ENCODE measurements at places on chromosomes 4 and X.

GRCh38 chrX:115364670-115365069 lies 75.2 kb downstream of the LUZP4 start:
- DNase-seq = no peak

- peak; percentile 31 for DNase-seq
Observed at GRCh38 chrX:149504226-149504914, 736 bp downstream of the IDS start.

GRCh38 chrX:103414561-103414960 lies 38.2 kb downstream of the BEX3 start:
- no peak for DNase-seq

DNA sequence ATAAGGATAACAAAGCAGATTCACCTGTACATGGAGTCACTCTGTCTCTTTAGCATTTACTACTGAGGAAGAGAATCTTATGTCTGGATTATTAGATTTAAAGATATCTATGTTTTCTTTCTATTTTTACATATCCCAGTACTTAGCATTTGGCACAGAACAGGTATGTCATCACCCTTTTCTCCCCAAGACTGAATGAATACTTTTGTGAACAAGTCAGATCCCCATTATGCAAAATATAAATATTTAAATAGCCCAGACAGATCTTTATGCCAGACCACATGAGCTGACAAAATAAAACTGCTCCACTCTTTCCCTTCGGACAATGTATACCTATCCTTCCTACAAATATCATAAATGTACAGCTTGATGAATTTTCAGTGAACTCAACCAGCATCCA lies 94.5 kb downstream of the CASK start:
- DNase-seq = no peak

- DNase-seq = no peak
Observed at GRCh38 chrX:153469811-153470410, 465 bp downstream of the HAUS7 start.

DNA sequence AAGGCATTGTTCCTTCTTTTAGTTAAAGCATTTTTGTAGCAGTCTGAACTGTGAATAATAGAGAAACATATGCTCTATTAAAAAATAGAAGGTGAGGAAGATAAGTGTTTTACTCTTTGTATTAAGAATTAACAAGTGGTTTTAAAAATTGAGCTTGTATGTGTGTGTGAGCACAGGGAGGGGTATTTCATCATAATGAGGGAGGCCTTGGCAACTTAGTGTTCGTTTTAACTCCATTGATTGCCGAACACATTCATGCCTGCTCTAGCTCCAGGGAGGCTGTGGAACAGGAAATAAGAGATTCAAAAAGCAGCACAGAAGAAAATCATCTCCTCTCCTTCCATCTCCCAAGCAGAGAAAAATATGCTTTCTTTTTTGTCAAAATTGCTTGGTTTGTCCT lies 14.8 kb downstream of the SHROOM3 start:
- DNase-seq = no peak

DNA sequence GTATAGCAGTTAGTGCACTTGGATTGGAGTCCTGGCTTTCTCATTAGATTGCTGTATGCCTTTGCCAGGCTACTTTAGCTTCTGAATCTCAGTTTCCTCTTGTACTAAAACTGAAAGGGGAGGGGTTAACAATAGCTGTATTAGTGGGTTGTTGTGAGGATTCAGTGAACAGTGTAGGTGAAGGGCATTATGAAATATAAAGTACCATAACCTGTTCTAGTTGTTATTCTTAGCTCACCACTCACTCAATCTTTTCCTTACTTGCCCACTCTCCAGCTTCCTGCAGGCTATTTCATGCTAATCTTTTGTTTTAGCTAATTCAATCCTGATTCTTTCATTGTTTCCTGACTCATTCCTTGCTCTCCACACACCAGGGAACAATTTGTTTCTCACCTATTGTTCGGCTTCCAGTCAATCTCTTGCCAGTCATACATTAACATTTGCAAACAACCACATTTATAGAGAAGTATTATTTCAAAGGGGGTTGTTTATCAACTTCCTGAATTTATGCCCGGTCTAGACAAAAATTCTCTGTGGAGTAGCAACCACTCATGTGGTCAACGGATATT lies 50.6 kb upstream of the EDA start:
- DNase-seq = no peak

DNA sequence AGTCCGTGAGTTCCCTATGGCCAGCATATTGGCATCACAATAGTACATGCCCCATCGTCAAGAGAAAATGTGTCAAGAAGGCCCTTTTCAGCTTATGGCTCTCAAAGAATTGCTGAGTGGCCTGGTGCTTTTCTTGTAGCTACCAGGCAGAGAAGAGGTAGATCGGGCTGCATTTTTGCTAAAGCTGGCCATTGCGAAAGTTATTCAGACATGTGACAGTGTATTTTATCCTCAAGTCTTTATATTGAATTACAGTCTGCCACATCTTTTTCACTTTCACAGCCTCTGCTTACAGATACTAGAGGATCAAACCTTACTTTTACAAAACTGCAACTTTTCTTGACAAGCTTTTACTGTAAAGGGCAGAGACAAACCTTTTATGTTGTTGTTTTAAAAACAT lies 261.5 kb upstream of the IGFBP7 start:
- no peak for DNase-seq

GRCh38 chr4:10105920-10106319 lies 10.7 kb downstream of the WDR1 start:
- DNase-seq = no peak

GRCh38 chr4:93659629-93660028 lies 168.9 kb upstream of the ATOH1 start:
- DNase-seq = no peak

- DNase-seq = no peak
Observed at GRCh38 chr4:3345384-3345783, 52.6 kb downstream of the RGS12 start.

- DNase-seq = no peak
Observed at GRCh38 chr4:107531927-107532326, 188.1 kb downstream of the PAPSS1 start.

DNA sequence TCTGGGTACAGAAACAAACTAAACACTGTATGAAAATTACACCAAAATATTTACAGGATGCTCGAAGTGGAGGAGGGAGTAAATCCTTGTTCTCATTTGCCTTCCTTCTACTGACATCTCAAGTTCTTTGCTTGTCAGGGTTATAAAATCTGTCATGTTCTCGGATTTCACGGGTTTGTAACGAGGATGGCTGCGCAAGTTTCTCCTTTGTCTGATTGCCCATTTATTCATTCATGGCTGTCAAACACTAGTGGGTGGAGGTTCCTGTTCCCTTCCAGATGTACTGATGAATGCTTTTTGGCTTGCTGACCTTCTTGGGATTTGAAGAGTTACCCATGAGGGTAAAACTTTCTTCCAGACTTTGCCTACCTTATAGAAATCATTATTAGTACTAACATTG lies 206.9 kb downstream of the SPCS3 start:
- DNase-seq = no peak

- DNase-seq = no peak
Observed at GRCh38 chr4:147772459-147772969, 40.6 kb downstream of the ARHGAP10 start.

GRCh38 chr4:145839151-145839550 lies 99.5 kb downstream of the ZNF827 start:
- DNase-seq = no peak

GRCh38 chrX:151753313-151754046 lies 18.9 kb downstream of the CNGA2 start:
- no peak for DNase-seq

DNA sequence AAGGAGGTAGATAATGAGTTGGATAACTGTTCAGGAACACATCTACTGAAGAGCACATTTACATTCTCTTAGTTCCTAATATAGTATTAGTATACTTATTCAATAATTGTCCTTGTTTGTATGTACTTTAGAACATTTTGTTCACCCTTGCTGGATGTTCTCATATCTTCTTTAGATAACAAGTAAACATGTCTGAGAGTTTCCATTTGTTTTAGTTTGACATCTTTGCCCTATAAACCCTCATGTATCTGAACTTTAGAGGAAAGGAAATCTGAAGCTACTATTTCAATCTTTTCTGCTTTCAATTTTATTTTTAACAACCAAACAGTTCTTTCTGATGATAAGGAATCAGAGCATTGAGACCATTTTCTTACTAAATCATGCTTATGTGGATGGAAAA lies 518.6 kb downstream of the RPA4 start:
- DNase-seq = no peak

DNA sequence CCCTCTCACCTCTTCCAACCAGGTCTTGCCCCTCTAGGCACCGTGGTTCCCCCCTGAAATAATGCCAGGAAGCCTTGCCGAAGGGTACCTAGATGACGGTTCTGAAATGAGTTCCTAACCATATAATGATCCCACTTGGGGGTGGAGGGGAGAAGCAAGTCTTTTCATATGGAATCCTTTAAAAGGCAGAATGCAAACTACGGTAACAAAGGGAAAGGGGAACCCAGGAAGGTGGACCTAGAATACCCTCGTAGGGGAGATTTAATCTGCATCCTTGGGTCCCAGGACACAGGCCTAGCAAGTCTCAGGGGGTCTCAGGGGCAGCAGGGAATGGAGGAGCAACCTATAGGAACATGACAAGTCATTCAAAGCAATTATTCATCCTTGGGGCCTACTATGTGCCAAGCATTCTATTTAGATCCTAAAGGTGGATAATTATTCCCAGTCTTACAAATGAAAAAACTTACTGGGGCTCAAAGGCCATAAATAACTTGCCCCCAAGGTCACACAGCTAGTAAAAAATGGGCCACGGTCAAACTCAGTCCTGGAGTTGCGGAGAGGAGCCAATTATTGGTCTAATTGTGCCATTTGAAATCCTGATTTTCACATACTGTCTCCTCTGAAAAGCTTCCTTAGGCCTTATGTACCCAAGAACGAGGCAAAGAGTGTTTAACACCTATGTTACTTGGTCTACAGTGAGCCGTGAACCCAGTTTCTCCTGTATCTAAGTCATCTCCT lies 8.8 kb downstream of the BCOR start:
- DNase-seq = no peak

- no peak for DNase-seq
Observed at GRCh38 chr4:186587416-186588018, 32.1 kb upstream of the MTNR1A start.

DNA sequence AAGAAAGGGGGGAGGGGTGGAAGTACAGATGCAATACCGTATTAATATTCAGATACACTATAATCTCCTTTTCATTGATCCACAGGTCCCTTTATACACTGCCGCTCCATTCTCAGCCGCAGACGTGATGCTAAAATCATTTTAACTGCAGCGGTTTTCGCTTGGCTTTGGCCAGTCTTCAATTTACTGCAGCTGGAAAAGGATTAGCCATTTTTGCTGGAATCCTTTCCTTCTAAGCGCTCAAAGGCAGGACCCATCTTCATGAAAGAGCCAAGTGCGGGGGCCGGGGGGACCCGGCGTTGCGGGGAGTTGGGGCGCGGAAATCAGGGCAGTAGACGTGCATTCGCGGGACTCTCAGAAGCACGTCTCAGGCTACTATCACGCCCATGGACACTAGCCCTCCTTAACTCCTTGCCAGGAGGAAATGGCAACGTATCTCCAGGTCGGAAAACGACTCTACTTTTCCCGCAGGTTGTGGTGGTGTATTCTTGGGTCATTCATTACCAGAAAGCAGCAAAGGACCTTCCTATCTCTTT lies 1.7 kb upstream of the PCDH10 start:
- no peak for DNase-seq

DNA sequence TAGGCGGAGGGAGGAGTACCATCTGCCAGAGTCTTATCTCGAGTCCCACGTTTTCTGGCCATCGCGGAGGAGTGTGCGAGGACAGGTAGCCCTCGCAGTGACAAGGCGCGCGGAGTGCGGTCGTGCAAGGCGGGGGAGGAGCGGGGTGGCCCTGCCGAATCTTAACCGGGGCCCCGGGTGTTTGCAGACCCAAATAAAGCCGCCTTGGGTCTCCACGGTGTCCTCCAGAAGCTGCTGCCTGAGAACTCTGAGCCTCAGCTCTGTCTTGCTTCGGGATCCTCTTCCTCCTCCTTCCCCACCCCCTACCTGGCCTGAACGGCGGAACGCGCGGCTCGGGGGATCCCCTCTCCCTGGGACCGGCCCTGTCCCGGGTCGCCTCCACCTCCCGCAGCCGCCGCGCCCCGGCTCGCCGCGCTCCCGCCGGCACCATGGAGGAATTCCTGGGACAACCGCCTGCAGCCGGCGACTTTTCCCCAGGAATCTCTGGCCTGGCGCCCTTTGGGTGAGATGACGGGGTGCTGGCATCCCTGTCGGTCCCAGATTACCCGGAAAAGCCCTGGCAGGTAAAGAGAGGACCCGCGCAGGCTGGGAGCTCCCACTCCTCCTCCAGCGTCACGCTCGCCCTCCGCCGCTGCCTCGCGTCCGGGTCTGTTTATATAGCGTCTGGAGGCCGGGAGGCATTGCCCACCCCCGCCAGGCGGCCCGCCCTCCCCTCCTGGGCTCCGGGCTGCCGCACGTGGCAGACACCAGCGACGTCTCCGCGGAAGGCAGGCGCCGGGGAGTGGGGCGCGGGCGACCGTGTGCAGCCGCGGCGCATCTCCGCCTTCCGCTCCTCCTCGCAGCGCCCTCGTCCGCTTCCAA lies at the start of gene GALNTL6:
Gene GALNTL6, plus strand, starts transcription at position 740 of the 861 bp plus-strand sequence.
- no peak for DNase-seq

- DNase-seq = no peak
Observed at GRCh38 chrX:13939741-13940597, 89.7 kb downstream of the GEMIN8 start.

DNA sequence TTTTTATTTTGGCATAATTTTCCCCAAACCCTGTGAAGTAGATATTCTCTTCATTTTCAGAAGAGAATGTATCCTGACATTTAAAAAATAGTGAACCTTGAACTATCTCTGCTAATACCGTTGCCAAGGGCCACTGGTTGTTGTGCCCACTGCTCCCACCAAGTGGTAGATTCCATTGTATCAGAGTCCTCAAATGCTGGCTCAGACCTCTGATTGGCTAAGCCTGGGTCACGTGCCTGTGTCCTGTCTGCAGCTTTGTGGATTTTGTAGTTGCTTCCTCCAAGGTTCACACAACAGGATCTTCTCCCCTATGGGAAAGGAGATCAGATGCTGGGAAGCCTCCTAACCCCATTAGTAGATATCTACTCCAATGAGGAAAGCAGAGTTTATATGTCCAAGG lies 104.8 kb upstream of the CASK start:
- no peak for DNase-seq

DNA sequence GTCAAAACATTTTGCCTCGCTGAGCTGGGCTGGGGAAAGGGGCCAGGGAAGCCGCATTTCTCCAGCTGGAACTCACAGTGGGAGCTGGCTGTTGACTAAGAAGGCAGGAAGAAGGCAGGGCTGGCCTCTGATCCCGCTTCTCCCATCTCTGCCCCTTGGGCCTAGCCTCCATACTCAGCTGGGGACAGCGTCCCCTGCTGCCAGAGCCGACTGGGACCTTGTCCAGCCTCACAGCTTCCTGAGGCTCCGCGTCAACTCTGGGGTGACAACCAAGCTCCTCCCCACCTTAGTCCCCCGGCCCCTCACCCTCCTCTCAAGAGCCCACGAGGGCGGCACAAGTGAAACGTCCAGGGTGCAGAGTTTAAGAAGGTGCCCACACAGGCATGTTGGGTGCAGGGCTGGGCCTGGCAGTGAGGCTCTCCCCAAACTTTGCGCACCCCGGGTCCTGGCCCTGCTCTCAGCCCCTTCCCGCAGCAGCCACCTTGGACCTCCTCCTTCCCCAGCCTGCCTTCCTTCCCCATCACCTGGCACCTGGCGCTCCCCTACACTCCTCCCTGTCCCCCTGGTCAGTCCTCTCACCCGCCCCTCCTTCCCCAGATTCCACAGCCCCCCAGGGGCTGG lies 100.8 kb downstream of the PSAPL1 start:
- no peak for DNase-seq

Measured in stimulated activated CD8-positive, alpha-beta memory T cell treated with anti-CD3 and anti-CD28 coated beads, Interleukin-7, amount 100 ng/mL, for 1 hour (primary cell).